ENCODE measurements at places on chromosomes 7 and 10. TPM values are rescaled to one million over a fixed set of nuclear protein-coding genes. Genes with fewer than 3 reads are reported as not detected.

TSPAN33 gene
- total RNA-seq: 16.2 TPM

PNLIP gene
- 5.4 TPM for total RNA-seq

GRCh38 chr10:14142606-14143250 lies 188.0 kb downstream of the FRMD4A start:
- no peak for DNase-seq

- DNase-seq: no peak
These were observed 106.1 kb downstream of the C10orf90 start for GRCh38 chr10:126564326-126564888.

DNA sequence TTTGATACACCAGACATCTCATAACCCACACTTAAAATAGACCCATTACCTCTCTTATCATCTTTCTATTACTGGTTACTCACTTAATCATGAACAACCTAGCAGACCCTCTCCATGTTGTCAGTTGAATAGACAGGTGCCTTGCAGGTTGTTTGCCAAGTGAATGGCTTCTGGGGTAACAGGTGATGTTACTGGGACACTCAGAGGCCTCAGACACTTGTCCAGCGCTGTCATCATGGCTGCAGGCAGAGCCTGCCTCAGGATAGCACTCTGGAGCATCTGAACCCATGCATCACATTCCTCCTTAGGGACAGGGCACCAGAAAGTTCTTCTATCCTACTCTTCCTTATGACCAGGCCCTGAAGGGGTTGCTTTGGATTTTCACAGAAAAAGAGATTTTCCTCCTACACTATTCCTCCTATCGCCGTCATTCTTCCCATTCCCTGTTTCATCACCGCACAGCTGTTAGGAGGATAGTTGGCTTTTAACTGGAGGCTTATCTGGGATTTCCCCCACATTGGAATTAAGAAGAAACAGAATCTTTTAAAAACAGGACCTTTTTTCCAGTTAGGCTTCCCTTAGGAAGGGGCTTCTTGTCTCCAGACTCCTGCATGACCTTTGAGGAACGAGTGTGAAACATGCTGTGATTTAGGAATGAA lies 182.1 kb downstream of the VTI1A start:
- no peak for DNase-seq

All from mucosa of gallbladder (tissue), 1 donor.